ENCODE measurements at places on chromosomes 3 and 15. TPM values are rescaled to one million over a fixed set of nuclear protein-coding genes. Genes with fewer than 3 reads are reported as not detected.

DNA sequence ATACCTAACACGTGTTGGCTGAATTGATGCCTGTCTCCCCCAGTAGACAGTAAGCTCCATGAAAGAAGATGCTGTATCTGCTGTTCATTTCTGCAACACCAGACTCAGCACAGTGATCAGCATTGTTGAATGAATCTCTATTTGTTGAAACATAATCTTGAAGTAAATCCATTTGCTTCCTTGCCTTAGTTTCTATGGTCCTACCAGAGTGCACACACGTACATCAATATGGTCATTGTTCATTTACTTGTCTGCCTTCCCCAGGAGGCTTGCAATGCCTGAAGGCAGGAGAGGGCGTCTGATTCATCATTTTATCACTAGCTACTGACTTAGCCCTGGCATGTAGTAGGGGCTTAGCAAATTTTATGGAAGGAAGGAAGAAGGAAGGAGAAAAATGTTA, 19.2 kb downstream of the RBP2 start:
- DNase-seq = no peak

GRCh38 chr3:134066651-134067530, 37.2 kb upstream of the SLCO2A1 start:
- DNase-seq = no peak

DNA sequence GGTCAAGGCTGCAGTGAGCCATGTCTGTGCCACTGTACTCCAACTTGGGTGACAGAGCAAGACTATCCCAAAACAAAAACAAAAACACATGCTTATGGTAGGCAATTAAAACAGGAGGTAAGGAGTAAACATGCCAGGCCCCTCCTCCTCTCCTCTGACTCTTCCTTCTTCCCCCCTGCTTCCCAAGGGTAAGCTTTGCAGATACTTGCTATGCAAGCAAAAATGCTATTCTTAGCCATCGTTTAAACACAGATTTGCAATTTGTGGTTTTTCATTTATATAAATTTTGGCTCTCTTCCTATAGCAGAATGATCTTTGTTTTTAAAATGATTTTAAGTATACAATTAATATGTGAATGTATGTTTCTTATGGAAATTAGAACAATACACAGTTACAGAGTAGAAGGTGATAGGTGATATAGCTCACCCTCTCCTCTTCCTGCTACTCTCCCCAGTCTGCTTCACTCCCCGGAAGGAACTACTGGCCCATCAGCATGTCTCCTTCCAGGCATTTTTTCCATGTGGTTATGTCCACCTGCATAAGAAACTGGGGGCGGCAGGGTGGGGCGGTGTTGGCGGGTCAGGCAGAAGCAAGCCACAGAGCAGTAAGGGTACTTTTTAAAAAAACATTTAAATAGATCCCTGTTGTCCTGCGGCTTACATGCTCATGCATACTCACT, 42.1 kb downstream of the IGF1R start:
- DNase-seq = no peak

MINAR1 gene
- total RNA-seq = 6.9 TPM

C2CD4B gene
- 0.41 TPM for total RNA-seq

Measured in frontal cortex (tissue), 4 donors.